ENCODE measurements at places on chromosomes 1 and 21.

GRCh38 chr1:168535536-168535935 is 8.3 kb downstream of the XCL2 start:
- peak; percentile 60 for DNase-seq

GRCh38 chr1:235938709-235939479 is 72.2 kb upstream of the LYST start:
- DNase-seq: peak; percentile 50

GRCh38 chr21:13937236-13937635 is 273.5 kb downstream of the LIPI start:
- no peak for DNase-seq

DNA sequence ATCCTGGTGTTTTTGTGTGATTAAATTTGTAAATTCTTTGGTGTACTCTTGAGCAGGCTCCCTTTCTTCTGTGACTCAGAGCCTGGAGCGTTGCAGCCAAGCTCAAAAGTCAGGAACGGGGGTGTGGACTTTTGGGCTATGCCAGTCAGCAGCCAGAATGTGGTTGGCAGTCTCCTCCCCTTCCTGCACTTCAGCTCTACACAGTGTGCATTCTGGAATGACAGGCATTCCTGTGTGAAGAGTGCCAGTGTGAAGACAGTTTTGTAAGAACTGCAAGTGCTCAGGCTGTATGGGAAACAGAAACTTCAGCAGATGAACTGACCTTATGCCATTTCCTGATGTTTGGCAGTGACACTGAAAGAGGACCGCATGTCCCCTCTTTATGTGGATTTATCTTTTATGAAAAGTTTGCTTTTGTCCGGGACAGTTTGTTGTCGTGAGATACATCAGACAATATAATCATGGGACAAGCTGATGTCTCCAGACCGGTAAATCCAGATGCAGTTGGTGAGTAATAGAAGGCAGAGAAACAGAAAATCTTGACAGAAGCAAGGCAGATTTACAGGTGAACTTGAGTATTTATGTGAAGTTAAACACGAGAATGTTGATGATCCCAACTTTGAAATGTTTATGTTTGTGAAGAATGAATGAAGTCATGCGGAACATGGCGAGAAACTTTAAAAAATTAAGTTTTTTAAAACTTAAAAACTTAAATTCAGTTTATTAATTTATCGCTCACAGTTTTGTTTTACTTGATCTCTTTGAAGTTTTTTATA is 67.7 kb upstream of the RCC1 start:
- peak; percentile 95 for DNase-seq

GRCh38 chr1:202113690-202114300 is 8.9 kb upstream of the GPR37L1 start:
- DNase-seq: no peak

DNA sequence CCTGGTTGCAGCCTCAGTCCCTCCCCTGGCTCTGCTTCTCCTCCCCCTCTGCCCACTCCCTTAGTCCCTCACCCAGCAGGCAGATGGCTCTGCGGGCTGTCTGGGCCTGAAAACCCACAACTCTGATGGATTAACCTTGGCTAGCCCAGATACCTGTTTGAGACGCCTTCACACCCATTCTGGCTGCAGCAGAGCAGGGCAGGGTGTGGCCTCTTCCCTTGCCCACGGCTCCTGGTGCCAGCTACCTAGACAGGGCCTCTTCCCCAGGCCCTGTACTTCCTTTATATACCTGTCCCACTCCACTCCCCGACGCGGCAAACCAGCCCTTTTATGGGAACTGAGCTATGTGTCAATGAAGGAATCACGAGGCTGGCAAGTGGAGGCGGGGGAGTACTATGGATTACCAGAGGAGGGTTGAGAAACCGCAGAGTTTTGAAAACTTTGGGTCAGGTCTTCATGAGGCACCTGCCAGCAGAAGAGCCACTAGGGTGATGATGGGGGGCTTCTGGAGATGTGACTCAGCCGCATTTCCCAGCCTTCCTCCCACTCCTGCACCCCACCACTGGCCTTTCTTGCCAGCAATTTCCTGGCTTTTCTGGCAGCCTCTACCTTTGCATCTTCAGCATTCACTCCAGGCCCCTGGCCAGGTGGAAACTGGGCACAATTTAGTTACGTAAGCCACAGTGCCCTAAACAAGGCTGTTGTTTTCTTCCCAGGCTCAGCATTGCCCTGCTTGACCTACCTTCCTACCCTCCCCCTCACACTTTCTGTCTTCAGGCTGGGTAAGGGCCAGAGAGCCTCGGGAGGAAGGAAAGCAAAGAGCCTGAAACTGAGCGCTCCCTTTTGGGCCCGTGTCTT is at the start of gene CHI3L1:
CHI3L1 (minus strand) TSS at position 259 of the 858 bp plus-strand sequence; CDS start at position 178, 81 bp downstream.
- DNase-seq: no peak

DNA sequence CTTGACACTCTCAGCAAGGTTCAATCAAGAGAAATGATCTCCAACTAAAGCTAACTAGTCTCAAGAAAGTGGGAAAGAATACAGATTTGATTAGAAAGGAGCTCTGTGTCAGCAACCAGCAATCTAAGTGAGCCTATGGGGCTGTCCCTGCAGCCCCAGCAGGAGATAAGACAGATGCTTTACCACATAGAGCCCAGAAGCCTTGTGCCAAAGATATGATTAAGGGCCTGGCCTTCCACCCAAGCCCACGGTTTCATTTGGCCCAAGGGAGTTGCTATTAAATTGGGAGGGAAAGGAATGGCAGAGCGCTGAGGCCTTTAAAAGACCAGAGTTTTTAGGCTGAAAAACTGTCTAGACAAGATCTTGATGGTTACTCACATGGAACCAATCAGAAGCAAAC is 74.8 kb downstream of the HLCS start:
- peak; percentile 4 for DNase-seq

GRCh38 chr21:37503848-37504467 is 137.4 kb downstream of the DYRK1A start:
- DNase-seq: peak; percentile 27

GRCh38 chr1:212317916-212318315 is 32.7 kb downstream of the PPP2R5A start:
- DNase-seq: no peak

GRCh38 chr1:16218674-16219071 is 6.2 kb upstream of the ARHGEF19 start:
- no peak for DNase-seq

DNA sequence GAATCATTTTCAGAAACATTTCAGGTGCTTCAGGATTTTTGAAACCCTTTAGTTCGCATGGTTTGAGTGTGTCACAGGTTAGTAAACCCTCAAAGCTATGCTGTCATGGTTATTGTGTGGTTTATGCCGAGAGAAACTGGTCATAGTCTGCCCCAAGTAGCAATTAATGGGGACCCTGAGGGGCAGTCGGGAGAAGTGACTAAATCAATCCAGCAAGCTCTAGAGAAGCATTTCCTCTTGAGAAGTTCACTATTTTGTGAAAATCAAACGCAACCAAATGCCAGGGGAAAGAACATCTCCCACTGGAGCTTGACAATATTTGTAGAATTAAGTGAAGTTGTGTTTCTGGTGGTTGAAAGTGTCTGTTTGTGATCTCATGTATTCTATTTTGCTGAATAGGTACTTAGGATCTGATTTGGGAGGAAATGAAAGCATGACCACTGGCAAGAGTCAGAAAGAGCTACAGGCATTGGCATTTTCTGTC is 63.0 kb upstream of the BACH1 start:
- DNase-seq: peak; percentile 26

GRCh38 chr1:19708567-19709110 is 44.0 kb downstream of the HTR6 start:
- no peak for DNase-seq

GRCh38 chr21:27201197-27201596 is 234.3 kb upstream of the ADAMTS5 start:
- no peak for DNase-seq

DNA sequence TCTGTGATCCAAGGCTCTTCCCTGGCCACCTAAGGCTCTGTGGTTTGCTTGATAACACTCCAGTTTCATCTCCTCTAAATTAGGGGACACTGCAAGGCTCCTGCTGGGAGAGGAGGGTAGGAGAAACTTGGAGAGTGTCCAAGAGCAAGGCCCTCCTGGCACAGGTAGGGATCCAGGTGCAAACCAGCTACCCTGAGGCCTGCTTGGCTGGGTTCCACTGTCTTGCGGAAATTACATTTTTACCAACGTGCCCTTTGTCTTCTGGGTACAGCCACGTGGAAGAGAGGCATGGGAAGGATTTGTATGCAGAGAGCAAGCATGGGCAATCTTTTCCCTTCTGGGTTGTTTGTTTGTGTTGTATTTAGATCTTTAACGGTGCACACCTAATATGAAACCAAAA is 132.5 kb downstream of the PRDM2 start:
- DNase-seq: no peak

GRCh38 chr1:9449976-9450696 is 89.1 kb upstream of the SLC25A33 start:
- DNase-seq: no peak

- no peak for DNase-seq
Observed at GRCh38 chr1:16076031-16076864, 2.8 kb upstream of the FAM131C start.

DNA sequence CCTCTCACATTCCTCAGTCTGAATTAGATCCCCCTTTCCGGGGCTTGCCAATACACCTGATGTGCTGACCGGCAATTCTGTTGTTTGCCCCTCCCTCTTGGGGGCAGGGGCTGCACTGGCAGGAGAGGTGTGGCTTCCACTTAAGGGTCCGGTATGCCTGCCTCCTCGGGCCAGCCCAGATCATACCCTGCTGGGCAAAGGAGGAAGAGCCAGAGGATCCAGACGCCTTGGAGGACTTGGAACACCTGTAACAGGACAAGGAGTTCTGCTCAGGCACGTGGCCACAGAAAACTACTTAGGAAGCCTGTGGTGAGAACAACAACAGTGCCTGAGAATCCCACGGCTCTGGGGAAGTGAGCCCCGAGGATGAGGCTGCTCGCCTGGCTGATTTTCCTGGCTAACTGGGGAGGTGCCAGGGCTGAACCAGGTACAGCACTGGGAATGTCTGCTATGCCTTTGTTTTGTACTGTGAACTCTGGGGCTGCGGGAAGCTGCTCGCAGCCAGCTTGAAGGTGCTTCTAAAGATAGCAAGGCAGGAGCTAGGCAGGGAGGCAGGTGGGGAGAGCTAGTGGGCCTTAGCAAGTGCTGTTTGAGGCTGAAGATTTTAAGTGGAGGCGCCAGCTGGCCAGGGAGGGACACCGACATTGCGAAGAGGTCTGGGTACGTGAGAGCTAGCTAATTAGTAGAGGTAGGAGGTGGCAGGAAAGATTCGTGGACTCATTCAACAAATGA is at the start of gene SMPDL3B:
SMPDL3B (plus strand) TSS at position 183 of the 732 bp plus-strand sequence; CDS start at position 367, 184 bp downstream.
- peak; percentile 37 for DNase-seq

- DNase-seq: no peak
Observed at GRCh38 chr1:83882906-83883305, 116.0 kb downstream of the TTLL7 start.

- DNase-seq: peak; percentile 56
Observed at GRCh38 chr1:246295968-246296367, 211.1 kb downstream of the SMYD3 start.

DNA sequence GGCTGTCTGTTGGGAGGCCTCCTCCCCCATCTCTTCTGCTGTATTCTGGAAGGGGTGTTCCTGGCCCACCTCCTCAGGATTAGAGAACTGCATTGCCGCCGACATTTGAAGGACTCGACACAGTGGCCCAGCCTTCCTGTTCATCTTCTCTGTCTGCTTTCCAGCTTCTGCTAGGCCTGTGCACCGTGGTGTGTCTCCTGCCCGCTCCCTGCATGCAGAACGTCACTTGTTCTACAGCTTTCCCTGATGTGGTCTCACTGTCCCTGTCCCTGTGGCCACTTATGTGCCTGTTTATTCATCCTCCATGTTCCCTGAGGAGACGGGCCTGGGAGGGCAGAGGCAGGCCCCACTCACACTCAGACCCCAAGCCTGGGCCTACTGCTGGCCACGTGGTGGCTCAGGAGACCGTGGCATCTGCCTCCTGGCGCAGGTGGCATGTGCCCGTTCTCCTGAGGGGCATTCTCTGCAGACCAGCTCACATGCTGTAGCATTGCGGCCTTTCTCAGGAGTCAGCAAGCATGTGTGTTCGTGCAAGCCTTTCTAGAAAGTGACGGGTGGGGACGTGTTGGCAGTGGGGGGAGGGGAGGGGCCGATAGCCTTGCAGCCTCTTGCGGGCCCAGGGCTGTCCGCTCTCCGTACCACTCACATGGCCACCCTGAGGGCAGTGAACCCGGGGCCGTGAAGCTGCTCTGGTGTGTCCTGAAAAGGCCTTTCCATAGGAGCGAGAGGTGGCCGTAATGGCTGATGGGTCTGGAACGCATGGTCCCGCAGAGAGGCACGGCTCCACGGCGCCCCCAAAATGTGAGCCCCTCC is 35.9 kb downstream of the POFUT2 start:
- DNase-seq: no peak
